ENCODE measurements at places on chromosomes 2 and 18.

- DNase-seq: peak; percentile 78
These were observed 92.8 kb upstream of the OTOS start for GRCh38 chr2:240232961-240233884.

- no peak for DNase-seq
These were observed 24.3 kb downstream of the CRIM1 start for GRCh38 chr2:36379710-36380448.

- DNase-seq: no peak
These were observed 4.8 kb downstream of the REG1B start for GRCh38 chr2:79082987-79083386.

- DNase-seq: no peak
These were observed 16.8 kb downstream of the ATP6V1C2 start for GRCh38 chr2:10738192-10738591.

GRCh38 chr2:131076707-131077106 lies 16.6 kb downstream of the FAM168B start:
- no peak for DNase-seq

DNA sequence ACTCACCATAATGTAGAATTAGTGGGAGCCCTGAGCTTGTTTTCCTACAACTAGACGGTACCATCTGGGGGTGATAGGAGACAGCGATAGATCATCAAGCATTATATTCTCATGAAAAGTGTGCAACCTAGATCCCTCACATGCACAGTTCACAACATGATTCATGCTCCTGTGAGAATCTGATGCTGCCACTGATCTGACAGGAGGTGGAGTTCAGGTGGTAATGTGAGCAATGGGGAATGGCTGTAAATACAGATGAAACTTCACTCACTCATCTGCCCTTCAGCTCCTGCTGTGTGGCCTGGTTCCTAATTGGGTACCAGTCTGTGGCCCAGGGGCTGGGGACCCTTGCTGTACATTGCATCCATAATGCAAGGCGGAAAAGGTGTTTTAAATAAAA lies 60.7 kb downstream of the USP34 start:
- DNase-seq: no peak

- no peak for DNase-seq
These were observed 49.5 kb downstream of the IKZF2 start for GRCh38 chr2:213101692-213102460.
